ENCODE measurements at places on chromosomes 4 and X.

DNA sequence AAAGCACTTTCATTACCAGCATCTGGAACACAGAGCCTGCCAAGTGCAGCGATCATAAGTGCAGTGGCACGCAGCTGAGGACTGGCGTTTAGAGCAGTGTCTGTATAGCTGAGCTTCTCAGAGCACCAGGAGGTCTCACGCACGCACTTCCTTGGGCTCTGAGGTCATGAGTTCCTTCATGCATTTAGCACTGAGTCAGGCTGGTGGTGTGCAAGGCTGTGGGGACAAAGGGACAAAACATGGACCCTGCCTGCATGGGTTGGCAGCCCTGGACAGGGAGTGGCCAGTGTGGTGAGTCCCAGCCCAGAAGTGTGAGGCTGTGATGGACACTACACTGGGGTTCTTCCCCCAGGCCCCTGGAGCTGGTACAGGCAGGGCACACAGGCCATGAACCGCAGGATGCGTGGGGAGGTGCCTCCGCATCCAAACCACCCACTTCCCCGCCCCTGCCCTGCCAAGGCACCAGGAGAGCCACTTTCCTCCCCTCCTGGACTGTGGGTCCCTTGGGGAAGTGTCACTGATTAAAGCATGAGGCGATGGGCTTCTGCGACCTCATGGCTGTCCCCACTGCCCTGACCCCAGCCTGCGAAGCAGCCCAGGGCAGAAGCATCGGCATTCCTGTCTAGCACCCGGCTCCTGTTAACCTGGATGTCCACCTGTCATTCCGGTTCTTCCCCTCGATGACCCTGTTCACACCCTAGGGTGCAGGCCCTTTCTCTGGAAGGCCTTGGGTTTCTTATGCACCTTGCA, 37.2 kb upstream of the GPR78 start:
- no peak for DNase-seq

GRCh38 chr4:147247579-147247978, 233.3 kb upstream of the EDNRA start:
- no peak for DNase-seq

DNA sequence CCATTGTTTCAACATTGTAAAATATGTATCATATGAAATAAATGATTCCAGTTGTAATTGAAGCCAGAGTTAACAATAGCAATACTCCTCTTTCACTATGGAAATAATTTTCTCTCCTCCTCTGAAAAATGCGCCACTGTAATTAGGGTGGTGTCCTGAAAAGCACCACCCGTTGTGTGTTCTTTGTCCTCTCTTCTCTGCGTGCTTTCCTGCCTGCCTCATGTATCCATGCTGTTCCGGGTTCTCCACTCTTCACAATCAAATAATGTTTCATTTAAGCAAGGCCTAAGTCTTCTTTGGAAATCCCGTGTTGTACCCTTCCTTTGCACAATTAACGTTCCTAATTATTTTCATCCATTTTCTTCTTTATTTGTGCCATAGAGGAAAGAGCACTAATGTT, 293.3 kb downstream of the ADGRL3 start:
- DNase-seq, result peak; percentile 66

DNA sequence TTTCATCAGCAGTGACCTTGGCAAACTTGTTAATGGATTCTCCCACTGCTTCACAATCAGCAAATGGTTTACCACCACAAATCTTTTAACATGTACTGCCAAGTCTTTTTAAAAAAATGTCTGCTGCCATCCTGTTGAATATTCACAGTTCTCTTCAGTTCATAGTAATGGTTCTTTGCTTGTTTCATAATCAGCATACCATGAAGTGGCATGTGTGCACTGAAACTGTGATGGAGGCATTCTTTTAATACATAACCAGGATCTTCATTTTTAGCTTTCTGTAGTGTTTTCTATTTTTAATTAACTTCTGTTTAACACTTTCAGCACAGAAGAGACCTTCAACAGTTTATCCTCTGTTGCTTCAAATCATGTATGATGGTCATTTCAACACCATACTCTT, 230.1 kb upstream of the ARSJ start:
- no peak for DNase-seq

GRCh38 chrX:20515841-20516461, 249.2 kb upstream of the RPS6KA3 start:
- no peak for DNase-seq

DNA sequence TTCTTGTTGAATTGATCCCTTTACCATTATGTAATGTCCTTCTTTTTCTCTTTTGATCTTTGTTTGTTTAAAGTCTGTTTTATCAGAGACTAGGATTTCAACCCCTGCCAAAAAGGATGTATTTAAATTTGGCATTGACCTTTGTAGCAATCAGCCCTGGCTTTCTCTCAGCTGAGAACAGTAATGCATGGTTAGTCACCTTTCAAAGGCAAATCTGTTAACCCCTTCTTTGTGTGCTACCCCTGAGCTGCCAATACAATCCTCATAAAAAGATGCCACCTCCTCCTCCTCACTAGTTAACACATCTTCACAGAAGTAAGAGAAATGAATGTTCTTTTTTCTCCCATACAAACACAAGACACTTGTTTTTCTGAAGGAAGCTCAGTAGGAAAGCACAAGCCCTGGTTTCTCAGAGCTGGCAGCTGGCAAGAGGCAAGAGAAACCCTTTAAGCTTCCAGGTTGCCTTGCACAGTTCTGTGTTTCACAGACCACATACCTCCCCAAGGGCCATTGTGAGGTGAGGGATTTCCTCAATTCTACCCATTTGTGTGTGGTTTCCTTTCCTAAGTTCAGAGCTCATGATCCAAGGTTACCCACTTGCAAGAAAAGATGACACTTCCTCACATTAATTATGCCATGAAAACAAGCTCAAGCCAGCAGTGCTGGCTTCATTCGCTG, 122.6 kb downstream of the RCHY1 start:
- no peak for DNase-seq

GRCh38 chr4:145840162-145840768, 98.4 kb downstream of the ZNF827 start:
- DNase-seq, result peak; percentile 12

DNA sequence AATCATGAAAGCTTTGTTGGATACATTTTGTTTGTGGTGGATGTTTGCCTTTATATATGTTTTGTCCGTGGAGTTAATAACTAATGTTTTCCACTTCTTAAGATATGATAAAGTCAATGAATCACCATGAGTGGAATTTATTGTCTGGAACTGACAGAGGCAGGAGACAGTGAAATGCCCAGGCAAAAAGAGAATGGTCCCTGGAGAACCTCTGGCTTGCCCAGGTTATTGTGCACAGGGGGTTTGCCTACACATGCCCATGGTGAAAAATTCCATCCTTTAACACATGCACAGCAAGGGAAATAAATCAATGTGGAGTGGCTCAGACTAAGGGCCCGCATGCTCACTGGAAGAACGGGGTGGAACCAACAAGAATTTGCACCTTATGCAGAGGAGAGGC, 964.3 kb upstream of the GRIA3 start:
- no peak for DNase-seq
